Ecto neural progenitor cell (in vitro differentiated cells): ENCODE measurements at places on chromosomes 11 and 22.

DNA sequence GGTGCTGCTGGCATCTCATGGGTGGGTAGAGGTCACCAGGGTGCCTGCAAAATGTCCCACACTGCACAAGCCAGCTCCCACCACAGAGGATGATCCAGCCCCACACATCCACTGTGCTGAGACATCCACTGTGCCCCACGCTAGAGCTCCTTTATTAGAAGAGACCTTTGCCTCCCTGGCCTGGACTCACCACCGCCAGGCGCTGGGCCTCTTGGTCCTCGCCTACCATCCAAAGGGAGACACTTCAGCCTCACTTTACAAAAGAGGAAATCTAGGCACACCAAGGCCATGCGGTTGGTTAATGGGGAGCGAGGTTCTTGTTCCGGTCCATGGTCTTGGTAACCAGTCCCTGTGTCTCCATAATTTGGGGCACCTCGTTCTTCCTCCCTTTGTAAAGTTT lies 3.4 kb upstream of the ANO1 start:
- DNase-seq = no peak

DNA sequence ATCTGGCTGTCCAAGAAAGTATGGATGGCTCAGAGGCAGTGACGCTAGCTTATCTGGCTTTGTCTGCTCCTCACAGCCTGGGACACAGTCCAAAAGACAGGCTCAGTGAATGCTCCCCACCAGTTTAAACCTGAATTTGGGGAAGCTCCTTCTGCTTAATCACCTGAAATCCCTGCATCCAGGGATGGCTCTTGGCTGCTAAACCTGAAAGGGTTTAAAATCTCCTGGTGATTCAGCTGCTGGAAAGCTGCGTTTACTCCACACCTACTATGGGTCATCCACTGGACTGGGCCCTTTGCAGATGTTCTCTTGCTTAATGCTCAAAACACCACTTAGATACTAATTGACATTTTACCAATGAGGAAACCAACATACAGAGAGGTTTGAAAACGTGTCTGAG lies 302.0 kb upstream of the NARS2 start:
- DNase-seq = no peak

DNA sequence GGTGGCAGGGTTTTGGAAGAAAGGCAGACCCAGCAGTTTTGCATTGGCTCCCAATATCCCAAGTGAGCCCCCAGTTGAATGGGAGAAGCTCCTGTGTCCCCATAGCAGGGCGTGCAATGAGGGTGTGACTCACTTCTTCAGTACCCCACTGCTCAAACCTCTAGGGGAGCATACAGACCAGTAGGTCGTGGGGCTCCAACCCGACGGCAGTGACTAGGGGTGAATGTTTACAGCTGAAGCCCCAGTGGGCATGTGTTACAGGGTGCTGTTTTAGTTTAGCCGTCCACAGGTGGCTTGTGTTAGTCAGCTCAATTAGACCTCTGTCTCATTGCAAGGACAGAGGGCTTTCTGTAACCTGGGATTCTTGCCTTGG lies 564.5 kb upstream of the CNTN5 start:
- DNase-seq = no peak

DNA sequence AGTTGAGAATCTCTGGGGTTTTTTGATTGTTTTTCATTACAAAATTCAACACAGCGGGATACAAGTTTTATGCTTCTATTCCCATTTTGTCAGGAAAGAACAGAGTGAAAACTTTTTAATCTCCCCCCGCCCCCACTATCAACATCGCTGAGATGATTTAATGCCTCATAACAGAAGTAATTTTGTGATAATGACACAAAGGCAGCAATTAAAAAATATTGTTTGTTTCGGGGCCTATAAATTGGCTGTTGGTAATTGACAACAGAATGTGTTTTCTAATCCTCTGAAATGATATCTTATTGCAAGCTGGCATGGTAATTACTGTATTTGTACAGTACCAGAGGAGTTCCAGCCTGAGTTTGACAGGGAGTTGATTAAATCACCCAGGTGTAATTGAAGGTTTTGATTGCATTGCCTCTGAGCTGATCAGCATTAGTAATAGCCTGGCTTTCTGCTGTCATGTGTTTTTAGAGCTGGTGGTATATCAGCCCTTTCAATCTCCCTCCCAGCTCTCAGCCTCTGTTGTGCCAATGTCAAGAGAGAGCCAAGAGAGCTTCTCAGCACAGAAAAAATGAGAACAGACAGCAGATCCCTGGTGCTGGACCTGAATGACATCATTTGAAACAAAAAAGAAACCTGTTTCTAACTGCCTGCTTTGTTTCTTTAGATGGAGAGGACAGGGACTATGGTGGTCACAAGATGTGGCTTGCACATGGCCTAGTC lies 265.1 kb downstream of the FAM76B start:
- DNase-seq = no peak

DNA sequence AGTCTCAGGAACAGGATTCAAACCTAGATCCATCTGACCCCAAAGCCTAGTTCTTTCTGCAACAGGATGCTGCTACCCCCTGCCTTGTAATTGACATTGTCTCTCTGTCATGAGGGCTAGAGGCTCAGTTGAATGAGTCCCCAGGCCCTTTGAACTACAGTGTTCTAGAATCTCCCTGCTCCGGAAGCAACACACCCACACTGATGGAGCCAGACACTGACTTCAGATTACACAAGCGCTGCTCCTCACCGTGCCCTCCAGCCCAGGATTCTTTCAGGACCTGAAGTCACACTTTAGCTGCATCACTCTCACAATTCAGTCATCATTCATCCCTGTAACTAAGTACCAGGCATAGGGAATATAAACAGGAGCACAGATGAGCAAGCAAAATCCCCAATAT lies 69.6 kb downstream of the RAB30 start:
- DNase-seq = no peak
